HuH-7.5 (cell line): ENCODE measurements at places on chromosomes 1 and 21.

GRCh38 chr1:76759171-76759860 is 108.0 kb upstream of the ST6GALNAC5 start:
- DNase-seq = no peak

GRCh38 chr1:197903196-197903514 is 725 bp downstream of the C1orf53 start:
- no peak for DNase-seq

GRCh38 chr1:25099343-25099951 is 132.9 kb downstream of the SYF2 start:
- no peak for DNase-seq

- DNase-seq = no peak
These were observed at the start of gene TNFRSF9 for GRCh38 chr1:7940745-7941436. TNFRSF9 (minus strand) TSS chr1:7940839; CDS start chr1:7939994, 845 bp downstream.

- no peak for DNase-seq
These were observed 32.7 kb upstream of the SUCO start for GRCh38 chr1:172500207-172500606.

GRCh38 chr1:200665861-200666260 is 3.8 kb downstream of the DDX59 start:
- DNase-seq = no peak

DNA sequence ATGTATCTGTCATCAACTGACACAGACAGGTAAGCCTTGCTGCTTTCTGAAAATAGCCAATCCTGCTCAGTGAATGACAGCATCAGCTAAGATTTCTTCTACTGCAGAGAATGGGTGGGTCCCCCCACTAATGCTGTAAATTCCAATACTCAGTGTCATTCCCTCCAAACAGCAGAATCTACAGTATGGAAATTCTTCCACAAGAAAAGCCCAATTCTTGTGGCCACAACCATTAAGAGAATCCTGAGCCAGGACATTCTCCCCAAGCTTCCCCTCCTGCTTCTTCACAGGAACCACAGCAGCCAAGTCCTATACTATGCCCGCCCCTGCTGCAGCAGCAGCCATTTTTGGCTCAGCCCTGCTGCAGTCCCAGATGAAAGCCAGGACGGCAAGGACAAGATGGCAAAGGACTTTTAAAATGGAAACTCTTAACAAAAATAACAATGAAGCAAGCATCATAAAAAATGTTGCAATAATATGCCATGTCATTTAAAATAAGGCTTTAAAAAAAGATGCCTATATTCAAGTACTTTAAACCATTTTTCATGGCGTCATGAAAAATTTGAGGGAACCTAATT is 26.8 kb downstream of the EIF4G3 start:
- DNase-seq = no peak

DNA sequence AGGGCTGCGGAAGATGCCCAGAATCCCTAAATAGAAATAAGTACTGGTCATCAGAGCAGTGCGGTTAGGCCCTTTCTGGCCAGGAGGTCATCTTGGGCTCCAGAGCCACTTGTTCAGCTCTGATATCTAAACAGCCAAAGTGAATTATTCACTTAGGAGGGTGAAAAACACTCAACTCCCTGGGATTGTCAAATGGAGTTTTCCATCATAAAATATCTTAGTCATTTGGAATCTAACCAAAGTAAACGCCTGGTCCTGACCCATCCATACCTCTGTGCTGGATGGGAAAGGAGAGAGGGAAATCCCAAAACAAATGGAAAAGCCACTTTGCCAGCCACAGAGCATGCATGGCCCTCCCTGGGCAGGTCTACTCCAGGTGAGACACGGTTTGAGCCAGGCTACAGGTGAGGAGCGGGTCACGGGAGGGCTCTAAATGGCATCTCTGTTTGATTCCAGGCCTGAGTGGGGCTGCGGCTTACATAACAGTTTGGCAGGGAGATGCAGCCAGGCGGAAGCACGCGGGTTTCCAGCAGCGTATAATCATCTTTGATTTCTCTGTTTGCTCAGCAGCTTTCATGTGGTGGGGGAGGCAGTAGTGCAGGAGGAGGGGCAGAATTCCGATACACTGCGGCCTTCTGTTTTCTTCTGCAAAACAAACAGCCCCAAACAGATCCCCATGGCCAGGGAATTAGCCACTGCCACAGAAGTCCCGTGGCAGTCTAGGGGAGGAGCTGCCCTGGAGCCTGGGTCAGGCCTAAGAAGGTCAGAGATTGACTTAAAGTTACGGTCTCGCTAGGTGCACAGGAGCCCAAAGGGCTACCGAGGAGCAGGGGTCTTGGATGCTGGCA is 59.1 kb upstream of the ZNF648 start:
- no peak for DNase-seq

DNA sequence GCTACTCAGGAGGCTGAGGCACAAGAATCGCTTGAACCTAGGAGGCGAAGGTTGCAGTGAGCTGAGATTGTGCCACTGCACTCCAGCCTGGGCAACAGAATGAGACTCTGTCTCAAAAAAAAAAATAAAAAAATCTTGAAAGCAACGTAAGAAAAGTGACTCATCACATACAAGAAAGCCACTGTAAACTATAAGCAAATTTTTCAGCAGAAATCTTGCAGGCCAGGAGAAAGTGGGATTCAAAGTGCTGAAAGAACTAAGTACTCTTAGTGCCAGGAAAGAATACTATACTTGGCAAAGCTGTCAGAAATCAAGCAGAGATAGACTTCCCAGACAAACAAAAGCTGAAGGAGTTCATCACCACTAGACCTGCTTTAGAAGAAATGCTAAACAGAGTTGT is 4.4 kb upstream of the HMGN1 start:
- no peak for DNase-seq

GRCh38 chr1:43359696-43360095 is 915 bp downstream of the CDC20 start:
- DNase-seq = no peak

- DNase-seq = no peak
These were observed 21.9 kb downstream of the LRRC8D start for GRCh38 chr1:89842567-89843272.

DNA sequence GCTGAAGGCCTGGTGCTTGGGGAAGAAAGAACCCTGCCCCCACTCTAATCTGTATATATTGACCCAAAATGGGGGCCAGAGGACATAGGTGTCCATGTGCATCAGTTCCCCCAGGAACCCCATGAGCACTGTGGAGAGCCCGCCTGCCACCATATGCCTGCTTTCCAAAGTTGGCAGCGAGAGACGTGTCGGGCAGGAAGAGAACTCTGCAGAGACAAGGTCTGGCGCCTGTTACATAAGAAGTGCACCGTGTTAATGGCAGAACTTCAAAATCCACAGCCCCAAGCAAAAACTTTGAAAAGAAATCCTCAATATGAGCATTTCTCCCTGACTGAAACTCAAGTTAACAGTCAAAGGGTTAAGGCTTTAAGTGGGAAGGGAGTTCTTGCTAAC is 8.0 kb downstream of the CTNNBIP1 start:
- no peak for DNase-seq

DNA sequence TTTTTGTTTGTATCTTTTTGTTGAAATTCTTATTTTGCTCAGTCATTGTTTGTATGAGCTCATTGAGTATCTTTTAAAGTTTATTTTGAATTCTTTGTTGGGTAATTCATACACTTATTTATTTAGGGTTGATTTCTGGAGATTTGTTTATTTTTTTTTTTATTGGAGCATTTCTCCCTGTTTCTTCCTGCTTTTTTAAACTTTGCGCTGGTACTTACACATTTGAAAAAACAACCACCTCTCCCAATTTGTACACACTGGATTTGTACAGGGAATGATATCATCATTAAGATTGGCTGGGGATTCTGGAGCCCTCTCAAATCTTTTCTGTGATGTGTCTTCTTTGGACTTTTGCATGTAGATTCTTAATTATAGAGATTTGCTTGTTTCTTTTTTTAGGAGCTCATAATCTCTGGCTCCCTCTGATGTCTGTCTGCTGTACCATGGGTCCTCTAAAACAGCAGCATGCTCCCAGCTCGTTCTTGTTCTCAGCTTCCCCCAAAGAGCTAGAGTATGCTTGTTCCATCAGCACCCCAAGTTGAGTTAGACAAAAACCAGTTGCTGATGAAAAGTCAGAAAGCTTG is 310.7 kb downstream of the DUSP10 start:
- DNase-seq = no peak

GRCh38 chr1:20405893-20406604 is 80.0 kb downstream of the CAMK2N1 start:
- no peak for DNase-seq

DNA sequence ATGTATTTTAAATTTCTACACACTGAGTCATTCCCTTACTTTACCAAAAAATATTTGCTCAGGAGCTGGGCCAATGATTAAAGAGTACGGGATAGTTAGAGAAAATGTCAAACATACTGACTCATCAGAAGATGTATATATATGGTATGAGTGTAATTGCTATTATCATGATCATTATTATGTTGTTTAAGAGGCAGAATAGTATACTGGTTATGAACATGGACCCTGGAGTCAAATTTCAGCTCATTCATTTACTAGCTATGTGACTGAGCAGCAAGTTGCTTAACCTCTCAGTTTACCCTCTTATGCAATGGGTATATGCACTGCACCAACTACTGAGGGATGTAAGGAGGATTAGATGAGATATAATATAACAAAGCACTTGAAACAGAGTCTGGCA is 41.2 kb upstream of the USH2A start:
- no peak for DNase-seq

DNA sequence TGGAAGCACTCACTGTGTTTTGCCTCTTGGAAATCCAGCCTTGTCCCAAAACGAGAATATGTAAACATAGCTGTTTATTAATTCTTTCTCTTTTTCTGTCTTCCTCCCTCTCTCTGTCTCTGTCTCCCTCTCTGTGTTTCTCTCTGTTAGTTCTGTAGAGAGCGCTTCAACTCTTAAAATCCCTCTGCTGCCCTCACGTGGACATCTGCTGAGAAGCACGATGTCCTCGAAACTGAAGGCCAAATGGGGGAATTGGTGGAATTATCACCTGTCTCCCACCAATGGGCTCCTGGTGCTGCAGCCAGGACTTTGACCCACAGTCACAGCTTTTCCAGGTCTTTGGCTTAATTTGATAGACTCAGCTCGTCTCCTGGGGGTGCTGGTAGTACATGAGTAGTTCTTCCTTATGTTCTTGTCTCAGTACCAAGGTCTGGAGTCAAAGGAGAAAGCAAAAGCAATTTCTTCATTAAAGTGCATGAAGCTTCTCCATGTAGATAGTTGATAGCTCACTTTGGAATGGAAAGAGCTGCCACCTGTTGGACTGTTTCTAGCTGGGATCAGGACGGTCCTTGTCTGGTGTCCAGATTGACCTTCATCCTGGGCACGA is 5.5 kb upstream of the GBP6 start:
- peak; percentile 20 for DNase-seq

DNA sequence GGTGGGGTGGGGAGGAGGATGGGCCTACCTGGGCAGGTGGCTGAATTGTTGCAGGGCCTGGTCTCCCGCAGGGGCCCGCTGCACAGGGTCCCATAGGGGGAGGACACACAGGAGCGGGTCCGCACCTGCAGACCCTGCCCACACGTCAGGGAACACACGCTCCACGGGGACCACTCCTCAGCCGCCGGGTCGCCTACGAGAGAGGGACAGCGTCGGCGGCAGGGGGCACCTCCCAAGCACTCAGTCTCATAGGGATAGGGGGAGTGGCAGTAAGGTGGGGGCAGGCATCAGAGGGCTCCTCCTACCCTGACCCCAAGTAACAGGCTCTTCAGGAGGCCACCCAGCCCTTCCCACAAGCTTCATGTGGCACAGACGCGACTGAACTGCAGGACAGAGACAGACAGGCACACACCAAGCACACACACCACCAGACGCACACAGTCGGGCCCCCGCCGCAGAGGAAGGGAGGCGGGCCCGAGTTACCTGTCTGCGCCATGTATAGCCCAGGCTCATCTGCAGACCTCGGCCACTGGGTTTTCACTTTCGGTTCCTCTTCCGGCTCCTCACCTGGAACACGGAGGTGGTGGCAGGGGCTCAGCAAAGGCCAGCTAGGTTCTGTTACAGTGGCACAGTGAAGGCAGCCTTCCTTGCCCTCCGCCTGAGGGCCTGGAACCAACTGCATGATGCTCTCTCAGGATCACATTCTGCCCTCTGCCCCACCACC is 19.8 kb downstream of the ADGRB2 start:
- no peak for DNase-seq

- no peak for DNase-seq
These were observed 16.3 kb upstream of the ADAMTSL4 start for GRCh38 chr1:150532860-150533259.

DNA sequence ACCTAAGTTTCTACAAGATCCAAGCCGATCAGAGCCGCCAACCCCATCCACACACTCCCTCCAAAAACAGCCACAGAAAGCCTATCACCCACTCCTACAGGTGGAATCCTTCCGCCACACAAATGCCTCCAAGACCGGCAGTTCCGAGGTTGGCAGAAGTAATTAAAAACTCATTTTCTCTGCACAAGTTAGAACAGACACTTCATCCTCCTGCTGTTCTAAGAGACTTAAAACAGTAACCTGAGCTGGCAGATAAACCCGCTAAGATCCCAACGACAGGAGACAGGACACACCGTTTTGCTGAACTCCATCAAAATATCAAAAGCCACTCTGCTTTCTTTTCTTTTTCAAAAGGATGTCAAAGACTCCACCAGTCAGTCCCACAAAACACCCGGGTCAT is 2.8 kb downstream of the SSBP3 start:
- DNase-seq = no peak

GRCh38 chr1:163307479-163308171 is 14.1 kb upstream of the NUF2 start:
- DNase-seq = no peak

DNA sequence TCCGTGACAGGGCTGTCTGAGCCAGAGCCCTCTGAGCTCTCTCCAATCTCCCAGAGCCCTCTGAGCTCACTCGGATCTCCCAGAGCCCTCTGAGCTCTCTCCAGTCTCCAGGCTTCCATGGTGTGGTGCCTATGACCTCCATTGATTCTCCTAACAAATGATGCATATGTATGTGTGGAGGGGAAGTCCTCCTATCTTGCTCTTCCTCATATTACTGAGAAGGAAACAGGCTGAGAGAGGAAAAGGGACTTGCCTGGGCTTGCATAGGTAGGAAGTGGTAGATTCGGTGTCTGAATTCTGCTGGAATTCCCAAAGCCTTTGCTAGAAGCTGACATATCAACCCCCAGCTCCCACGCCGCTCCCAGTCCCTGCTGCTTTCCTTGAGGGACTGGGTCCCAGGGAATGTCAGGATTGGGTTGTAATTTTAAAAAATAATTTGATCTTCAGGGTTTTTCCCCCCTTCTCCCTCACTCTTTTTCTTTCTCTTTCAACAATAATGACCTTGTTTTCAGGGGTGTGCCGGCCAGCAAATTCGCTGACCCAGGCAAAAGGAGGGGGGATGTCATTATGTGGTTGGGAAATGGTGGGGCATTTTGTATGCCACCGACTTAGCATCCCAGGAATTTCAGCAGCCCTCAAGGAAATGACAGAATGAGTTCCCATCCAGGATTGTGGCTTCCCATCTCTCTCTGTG is 42.3 kb upstream of the RUNX3 start:
- DNase-seq = no peak

DNA sequence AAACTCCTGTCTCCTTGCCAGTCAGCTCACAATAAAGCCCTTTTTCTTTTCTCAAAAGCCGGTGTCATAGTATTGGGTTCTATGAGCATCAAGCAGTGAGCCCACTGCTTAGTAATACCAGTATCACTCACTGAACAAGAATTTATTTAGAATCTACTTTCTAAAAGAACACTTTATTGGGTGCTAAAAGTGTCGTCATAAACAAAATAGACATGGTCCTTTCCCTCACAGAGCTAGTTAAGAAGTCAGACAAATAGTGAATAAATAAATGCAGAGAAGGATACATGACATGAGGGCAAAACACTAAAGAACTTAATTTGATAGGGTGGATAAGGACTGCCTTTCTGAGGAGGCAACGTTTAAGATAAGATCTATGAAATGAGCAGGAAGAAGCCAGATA is 32.2 kb downstream of the EVI5 start:
- DNase-seq = no peak
